Activated naive CD8-positive, alpha-beta T cell treated with anti-CD3 and anti-CD28 coated beads, Interleukin-2, amount 50 U/mL, for 24 hours (primary cell): ENCODE measurements at places on chromosomes 2 and 18.

- peak within 1 kb of the TSS; percentile 88 for H3K4me3 ChIP-seq
- peak; percentile 90 for DNase-seq
- H3K27ac ChIP-seq: peak within 1 kb of the TSS; percentile 93
- H3K4me1 ChIP-seq: peaks cover 72% of the 10 kb centered on the region
- peaks cover 35% of the 10 kb centered on the region for H3K36me3 ChIP-seq
- no peaks in the 10 kb centered on the region for H3K27me3 ChIP-seq
These were observed at the start of gene ENOSF1 for GRCh38 chr18:712401-713134. ENOSF1 (minus strand) TSS chr18:712630; CDS start chr18:712587, 43 bp downstream.

DNA sequence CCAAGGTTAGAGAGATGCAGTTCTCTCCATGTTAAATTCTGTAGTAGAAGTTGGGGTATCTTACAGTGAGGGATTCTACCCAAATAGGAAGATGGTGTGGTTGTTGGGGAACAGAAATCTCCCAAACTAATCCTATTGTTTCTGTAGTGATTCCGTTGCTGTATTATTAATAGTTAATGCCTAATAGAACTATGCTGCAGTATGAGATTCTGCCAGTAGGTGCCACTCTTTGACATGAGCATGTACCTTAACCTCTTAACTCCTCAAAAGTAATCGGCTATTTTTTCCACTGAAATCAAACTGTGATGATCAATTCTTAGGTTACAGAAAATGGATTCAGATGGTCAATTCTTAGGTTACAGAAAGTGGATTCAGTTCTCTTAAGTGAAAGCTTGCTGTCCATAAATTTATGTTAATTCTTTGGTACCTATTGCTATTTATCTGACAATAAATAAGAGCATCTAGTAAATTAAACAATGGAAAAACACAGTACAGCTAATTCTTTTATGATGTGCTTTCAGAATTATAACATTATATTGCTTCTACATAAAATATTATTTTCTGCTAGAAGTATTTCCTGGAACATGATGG lies 97.9 kb upstream of the DLX2 start:
- no peak overlapping the region for H3K27ac ChIP-seq
- H3K4me1 ChIP-seq: peaks cover 11% of the 10 kb centered on the region
- no peak overlapping the region for H3K4me3 ChIP-seq
- H3K27me3 ChIP-seq: peaks cover 8% of the 10 kb centered on the region
- peaks cover 2% of the 10 kb centered on the region for H3K36me3 ChIP-seq
- DNase-seq: peak; percentile 29

GRCh38 chr2:212923393-212923792 lies 228.0 kb downstream of the IKZF2 start:
- DNase-seq: no peak
- peaks cover 6% of the 10 kb centered on the region for H3K4me1 ChIP-seq
- no peak overlapping the region for H3K27ac ChIP-seq

DNA sequence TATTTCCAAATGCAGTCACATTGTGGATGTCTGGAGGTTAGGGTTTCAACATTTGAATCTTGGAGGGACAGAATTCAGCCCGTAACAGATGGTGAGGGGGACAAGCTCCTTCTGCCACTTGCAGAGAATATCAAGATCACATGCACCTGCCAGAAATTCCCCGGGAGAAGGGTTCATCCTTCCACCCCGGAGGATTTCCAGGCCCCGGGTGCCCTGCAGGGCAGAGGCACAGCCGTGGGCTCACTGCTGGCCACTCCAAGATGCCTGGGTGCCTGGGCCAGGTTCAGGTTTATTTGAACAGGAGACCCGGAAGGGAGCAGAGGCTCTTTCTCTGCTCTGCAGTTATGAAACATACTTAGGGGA lies 38.2 kb upstream of the MGAT4A start:
- peak overlapping the region; percentile 93 for H3K27ac ChIP-seq
- H3K27me3 ChIP-seq: no peaks in the 10 kb centered on the region
- peaks cover 2% of the 10 kb centered on the region for H3K36me3 ChIP-seq
- no peak for DNase-seq
- H3K4me3 ChIP-seq: peak overlapping the region; percentile 58

GRCh38 chr2:75619956-75620740 lies 26.4 kb upstream of the MRPL19 start:
- no peak overlapping the region for H3K27ac ChIP-seq
- no peaks in the 10 kb centered on the region for H3K4me1 ChIP-seq
- H3K36me3 ChIP-seq: no peaks in the 10 kb centered on the region
- DNase-seq: no peak
- H3K4me3 ChIP-seq: no peak overlapping the region
- H3K27me3 ChIP-seq: peaks cover 21% of the 10 kb centered on the region

- H3K27me3 ChIP-seq: no peaks in the 10 kb centered on the region
- H3K4me1 ChIP-seq: peaks cover 49% of the 10 kb centered on the region
- peaks cover 36% of the 10 kb centered on the region for H3K36me3 ChIP-seq
- no peak overlapping the region for H3K4me3 ChIP-seq
- no peak overlapping the region for H3K27ac ChIP-seq
These were observed 19.0 kb downstream of the KRCC1 start for GRCh38 chr2:88036606-88037005.

DNA sequence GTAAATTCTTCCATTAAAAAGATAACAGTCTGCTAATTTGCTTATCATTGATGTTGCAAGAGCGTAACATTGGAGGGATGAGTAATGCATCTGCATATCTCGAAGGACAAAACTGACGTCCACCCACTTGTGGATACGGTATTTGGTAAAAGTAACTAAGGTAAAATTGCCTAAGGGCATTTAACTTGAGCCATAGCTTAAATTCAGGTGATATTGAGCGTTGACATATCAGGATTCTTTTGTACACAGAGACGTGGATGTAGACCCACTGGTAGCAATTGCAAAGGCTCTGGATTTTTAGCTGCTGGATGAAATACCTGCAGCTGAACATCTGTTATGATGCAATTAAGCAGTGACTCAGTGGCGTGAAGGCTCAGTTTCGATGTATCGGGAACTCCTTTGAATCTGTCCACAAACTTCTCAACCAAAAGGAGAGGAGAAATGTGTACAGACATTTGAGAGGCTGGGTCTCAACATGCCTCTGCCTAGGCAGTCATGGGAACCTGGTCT lies 119.3 kb downstream of the SPTBN1 start:
- DNase-seq: no peak
- peaks cover 2% of the 10 kb centered on the region for H3K27me3 ChIP-seq
- peak overlapping the region; percentile 94 for H3K27ac ChIP-seq
- H3K4me3 ChIP-seq: peak overlapping the region; percentile 66
- peaks cover 97% of the 10 kb centered on the region for H3K4me1 ChIP-seq

DNA sequence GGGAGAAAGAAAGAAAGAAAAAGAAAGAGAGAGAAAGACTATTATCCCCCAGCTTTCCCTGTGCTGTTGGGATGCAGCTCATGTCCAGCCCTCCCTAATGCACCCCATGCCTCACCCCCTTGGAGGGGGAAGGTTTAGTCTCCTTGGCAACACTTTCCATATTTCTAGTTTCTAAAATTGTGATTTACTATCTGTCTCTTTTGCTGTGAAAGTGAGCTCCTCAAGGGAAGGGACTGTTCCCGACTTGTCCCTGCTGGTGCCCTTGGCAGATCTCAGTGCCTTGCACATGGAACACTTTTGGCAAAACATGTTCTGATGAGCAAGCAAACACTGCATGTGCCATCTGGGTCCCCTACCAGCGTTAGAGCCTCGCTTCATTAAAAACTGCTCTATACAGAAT lies 11.7 kb upstream of the NAPG start:
- H3K27ac ChIP-seq: no peak overlapping the region
- no peak for DNase-seq
- peaks cover 21% of the 10 kb centered on the region for H3K27me3 ChIP-seq

- H3K27me3 ChIP-seq: no peaks in the 10 kb centered on the region
- no peak overlapping the region for H3K4me3 ChIP-seq
- DNase-seq: no peak
- H3K4me1 ChIP-seq: no peaks in the 10 kb centered on the region
These were observed 302.9 kb upstream of the NXPH2 start for GRCh38 chr2:139083121-139083520.

- H3K27me3 ChIP-seq: no peaks in the 10 kb centered on the region
- H3K4me1 ChIP-seq: peaks cover 82% of the 10 kb centered on the region
- peak within 1 kb of the TSS; percentile 90 for H3K27ac ChIP-seq
- DNase-seq: peak; percentile 80
These were observed at the start of gene DGKD for GRCh38 chr2:233353769-233354499. DGKD (plus strand) TSS chr2:233354494; CDS start chr2:233354519, 25 bp downstream.

GRCh38 chr2:24451805-24452501 lies 39.1 kb upstream of the NCOA1 start:
- H3K27me3 ChIP-seq: peaks cover 3% of the 10 kb centered on the region
- peaks cover 7% of the 10 kb centered on the region for H3K4me1 ChIP-seq
- H3K36me3 ChIP-seq: no peaks in the 10 kb centered on the region

DNA sequence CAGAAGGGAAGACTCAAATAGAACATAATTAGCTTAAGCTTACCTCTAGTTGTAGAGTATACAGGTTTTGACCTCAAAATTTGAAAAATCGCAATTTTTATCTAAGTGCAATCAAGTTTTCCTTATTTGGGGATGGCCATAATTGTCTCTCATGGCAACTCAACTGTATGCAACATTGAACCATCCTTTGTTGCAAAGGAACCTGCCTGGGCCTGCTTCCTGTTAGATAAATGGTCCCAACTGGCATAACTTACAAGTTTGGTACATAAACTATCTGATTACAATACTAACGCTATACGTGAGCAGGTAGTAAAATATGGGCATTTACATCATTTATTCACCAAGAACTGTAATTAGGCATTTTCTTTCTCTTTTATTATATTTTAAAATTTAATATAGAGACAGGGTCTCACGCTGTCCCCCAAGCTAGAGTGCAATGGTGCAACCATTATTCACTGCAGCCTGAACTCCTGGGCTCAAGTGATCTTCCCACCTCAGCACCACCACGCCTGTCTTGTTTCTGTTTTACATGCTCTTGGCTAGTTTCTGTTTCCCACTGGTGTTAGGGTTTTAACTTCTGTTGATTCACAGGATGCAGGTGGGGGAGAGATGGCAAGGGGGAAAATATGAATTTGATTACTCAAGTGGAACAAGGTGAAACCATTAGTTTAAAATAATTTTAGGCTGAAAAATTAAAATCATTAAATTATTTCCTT lies 55.3 kb upstream of the B3GNT2 start:
- H3K36me3 ChIP-seq: peaks cover 3% of the 10 kb centered on the region
- no peak overlapping the region for H3K27ac ChIP-seq
- DNase-seq: no peak
- H3K27me3 ChIP-seq: no peaks in the 10 kb centered on the region
- peaks cover 14% of the 10 kb centered on the region for H3K4me1 ChIP-seq

DNA sequence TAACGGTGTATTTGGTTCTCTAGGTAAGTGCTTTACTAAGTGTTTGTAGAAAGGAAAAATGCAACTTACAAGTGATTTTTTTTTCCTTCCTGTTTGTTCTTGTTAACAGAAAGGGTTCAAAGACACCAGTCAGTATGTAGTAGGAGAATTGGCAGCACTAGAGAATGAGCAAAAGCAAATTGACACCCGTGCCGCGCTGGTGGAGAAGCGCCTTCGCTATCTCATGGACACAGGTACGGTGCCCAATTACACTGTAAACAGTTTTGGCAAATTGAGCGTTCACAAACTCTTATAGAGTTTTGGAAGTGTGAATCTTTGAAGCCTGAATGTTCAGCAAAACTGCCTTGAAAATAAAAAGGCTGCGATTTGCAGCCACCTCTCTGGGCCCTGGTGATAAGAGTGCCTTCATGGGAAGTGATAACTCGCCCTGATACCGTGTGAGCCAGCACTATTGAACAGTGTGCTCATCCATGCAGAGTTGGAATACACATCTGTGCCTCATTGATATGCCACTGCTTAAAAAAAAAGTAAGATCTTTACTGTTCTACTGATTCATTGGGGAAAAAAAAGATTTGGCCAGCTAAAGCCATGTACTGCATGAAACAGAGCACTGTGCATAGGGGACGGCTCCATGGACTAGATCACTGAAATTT lies 54.0 kb upstream of the OTX1 start:
- no peak for DNase-seq
- H3K4me3 ChIP-seq: no peak overlapping the region
- H3K4me1 ChIP-seq: no peaks in the 10 kb centered on the region
- peaks cover 32% of the 10 kb centered on the region for H3K36me3 ChIP-seq

GRCh38 chr2:95349568-95350322 lies 52.6 kb downstream of the KCNIP3 start:
- DNase-seq: no peak
- H3K27me3 ChIP-seq: peaks cover 22% of the 10 kb centered on the region

GRCh38 chr2:36507408-36507812 lies 90.6 kb downstream of the FEZ2 start:
- H3K4me1 ChIP-seq: no peaks in the 10 kb centered on the region
- no peak overlapping the region for H3K27ac ChIP-seq
- no peak overlapping the region for H3K4me3 ChIP-seq

GRCh38 chr18:9803063-9803697 lies 82.6 kb upstream of the TXNDC2 start:
- no peaks in the 10 kb centered on the region for H3K4me1 ChIP-seq
- no peak overlapping the region for H3K4me3 ChIP-seq
- H3K27me3 ChIP-seq: no peaks in the 10 kb centered on the region
- H3K27ac ChIP-seq: no peak overlapping the region

DNA sequence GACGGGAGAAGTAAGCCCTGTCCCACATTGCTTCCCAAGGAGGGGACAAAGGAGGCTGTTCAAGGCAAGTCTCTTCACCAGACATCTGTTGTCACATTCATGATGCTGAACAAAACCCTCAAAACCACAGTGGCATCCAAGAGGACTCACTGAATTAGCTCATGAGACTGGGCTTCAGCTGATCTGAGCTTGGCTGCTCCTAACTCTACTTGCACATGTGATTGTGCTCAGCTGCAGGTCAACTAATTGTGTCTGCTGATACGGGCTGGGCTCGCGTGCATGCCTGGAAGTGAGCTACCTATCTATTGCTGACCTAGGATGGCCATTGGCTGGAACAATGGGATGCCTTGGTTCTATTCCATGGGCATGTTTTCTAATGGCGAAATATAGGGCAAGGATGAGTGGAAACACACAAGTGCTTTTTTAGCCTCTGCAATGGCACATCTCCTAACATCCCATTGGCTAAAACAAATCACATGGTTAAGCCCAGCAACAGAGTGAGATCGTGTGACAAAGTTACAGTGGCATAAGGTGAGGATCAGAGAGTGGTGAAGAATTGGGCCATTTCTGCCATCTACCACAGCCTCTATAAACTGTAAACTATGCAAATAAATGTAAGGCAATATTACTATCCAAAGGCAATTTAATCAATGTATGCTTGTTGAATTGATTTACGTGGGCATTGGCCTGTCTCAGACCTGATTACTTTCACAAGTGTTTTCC lies 52.9 kb upstream of the CAPN13 start:
- no peak overlapping the region for H3K27ac ChIP-seq
- peaks cover 2% of the 10 kb centered on the region for H3K27me3 ChIP-seq
- H3K36me3 ChIP-seq: no peaks in the 10 kb centered on the region
- peaks cover 4% of the 10 kb centered on the region for H3K4me1 ChIP-seq
- no peak for DNase-seq
